ENCODE measurements at places on chromosomes 3 and 15.
A peak's percentile ranks its signal among the peaks of the same experiment; 100 is the strongest.

DNA sequence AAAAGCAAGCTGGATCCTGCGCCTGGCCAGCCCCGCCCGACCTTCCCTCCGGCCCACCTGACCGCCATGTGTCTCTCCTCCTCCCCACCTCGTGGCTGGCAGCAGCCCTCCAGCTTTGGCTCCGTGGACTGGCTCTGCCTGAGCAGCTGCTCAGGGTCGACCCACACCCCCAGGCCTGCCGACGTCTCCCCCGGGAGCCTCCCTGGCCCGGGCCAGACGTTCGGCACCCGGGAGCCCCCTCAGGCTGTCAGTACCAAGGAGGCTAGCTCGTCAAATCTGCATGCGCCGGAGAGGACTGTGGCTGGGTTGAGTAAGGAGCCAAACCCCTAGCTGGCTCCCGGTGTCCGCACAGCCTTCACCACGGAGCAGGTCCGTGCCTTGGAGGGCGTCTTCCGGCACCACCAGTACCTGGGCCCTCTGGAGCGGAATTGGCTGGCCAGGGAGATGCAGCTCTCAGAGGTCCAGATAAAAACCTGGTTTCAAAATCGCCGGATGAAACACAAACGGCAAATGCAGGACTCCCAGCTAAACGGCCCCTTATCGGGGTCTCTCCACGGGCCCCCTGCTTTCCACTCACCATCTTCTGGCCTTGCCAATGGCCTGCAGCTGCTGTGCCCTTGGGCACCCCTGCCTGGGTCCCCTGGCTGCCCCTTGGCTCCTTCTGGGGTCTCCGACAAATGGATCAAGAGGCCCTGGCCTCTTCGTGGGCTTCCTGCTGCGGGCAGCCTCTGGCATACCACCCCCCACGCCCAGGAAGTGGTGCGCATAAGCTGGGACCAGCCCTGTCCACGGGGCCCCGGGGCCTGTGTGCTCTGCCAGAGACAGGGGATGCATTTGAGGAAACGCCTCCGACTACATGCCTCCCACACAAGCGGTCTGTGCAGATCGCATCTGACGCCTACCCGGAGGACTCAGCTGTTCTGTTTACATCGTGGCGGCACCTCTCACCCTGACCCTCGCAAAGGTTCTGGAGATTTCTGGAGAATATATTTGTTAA is 345.0 kb downstream of the ZNF385D start:
- DNase-seq, result no peak

DNA sequence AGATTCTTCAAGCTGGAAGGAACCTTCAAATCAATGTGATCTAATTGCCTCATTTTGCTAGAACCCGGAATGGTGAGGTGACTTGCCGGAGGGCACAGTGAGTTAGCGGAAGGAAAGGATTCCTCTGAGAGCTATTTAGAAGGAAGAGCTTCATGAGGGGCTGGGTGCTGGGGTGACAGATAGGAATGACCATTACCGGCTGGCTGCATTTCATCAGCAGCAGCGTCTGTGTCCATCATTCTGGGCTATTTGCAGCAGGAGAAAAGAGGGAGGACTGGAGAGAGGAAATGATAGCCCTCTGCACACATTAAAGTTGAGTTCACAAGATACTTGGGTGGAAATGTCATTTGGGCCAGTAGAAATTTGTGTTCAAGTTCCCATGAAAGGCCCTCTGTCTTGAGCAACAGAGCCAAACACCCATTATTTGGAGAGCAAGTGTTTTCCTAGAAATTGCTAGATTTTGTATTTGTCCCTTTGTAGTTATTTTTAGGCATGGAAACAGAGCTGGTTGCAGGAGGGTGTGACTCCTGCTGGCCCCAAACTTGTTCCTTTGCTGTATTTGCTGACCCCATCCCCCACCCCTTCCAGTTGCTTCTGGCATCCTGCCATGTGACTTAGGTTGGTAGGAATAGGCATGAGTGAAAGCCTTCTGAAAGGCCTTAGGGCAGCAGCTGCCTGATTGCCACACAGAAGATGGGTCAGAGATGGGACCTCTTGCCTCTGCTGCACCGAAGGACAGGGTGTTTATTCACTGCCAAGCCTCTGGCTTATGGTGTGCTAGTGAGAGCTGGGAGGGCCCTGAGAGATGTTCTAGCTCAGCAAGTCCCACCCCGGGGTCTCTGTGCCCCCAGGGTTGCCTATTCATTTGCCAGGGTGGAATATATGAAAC is 87.5 kb upstream of the PLXNA1 start:
- no peak for DNase-seq

- no peak for DNase-seq
These were observed 13.3 kb upstream of the CD200 start for GRCh38 chr3:112319516-112320276.

GRCh38 chr3:46380471-46381221 is 9.9 kb downstream of the CCR5 start:
- no peak for DNase-seq

DNA sequence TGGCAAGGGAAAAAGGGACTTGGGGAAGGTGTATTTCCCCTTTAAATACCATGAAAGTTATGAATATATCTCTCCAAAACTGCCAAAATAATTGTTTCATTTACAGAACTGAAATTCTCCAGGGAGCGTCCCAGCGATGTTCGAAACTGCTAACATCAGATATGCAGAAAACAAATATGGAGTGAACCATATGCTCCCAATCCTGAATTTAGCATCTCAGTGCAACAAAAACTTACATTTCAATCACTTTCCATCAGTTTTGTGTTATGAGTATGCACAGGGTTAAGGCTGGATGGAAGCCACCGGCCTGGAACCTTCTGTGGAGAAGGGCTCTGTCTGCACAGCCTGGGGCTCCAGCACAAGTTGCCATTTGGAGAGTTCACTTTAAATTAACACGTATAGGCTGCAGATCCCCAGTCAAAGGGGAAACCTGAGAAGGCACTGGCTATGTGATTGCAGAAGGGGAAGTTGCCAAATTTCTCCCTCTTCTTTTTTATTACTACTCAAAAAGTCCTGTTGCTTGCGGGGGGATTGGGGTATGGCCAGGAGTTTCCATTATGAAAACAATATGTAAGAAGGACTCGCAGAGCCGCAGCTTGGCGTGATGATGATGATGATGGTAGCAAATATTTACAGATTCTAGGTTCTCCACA is 56.9 kb upstream of the FOXP1 start:
- DNase-seq, result no peak

DNA sequence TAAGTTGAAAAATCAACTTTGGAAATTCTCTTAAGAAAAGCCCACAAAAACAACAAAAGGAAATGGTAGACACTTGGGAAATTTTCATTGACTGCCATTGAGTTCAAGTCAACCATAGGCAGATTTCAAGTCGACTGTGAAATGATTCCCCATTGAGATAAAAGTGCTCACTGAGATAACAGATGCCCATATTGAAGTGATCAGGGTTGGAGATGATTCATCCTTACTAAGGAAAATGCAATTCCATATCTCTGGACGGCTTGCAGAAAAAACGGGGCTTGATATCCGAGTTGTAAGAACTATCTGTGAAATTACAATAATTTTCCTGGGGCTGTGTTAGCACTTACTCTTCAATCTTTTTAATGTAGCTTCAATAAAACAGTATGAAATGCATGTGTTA is 373.1 kb upstream of the THRB start:
- no peak for DNase-seq

DNA sequence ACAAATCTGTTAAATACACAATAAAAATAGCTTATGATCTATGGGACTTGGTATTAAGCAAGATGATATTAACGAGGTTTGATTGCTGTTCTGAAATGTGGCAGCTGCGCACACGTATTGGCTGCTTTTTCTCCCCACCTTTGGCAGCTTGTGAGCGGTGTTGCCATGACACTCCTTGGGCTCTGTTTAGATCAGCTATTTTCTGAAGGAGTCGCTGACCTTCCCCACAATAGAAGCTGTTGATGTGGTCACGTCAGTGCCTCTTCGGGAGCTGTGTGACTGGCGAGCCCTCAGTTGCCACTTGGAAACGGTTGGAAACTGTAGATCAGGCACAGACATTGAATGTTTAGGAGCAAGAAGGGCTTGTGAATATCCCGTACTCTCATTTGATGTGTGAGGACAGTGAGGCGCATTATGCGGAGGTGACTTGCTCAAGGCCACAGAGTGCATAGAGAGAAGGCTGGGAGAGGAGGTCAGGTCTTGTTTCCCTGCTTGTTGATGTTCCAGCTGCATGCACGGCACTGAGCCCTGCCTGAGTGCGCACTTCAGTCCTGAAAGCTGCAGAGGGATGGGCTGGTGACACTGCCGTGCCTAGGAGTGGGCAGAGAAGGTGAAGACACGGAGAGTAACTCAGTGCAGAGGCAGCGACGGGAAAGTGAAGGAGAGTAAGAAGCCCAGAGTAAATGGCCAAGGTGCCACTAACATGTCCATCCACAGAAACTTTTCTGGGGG is 198.4 kb downstream of the LPP start:
- no peak for DNase-seq

GRCh38 chr3:109430911-109431563 is 93.7 kb upstream of the DPPA4 start:
- DNase-seq, result no peak

DNA sequence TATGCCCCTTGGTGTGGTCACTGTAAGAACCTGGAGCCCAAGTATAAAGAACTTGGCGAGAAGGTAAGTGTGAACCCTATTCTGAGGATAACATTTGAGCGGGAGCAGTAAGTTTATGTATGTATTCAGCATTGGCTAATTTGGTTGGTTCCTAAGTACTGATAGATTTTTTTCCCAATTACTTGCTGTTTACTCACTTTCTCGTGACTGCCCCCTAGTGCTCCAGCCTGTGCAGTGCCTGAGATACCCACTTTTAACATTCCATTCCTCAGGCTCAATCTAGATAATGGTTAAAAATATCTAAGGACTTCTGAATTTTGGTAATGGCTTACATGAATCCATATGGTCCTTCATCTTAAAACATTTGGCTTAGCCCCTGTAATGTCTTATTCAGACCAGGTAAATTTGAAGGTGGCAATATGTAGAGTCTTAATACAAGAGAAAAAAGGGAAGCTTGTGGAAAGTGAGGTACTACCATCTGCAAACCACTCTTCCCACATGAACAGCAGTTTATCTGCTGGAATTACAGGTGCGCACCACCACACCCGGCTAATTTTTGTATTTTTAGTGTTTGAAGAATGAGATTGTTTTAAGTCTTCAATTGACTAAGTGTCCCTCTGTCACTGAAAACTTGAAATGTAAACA is 7.1 kb downstream of the ELL3 start:
- DNase-seq, result no peak

DNA sequence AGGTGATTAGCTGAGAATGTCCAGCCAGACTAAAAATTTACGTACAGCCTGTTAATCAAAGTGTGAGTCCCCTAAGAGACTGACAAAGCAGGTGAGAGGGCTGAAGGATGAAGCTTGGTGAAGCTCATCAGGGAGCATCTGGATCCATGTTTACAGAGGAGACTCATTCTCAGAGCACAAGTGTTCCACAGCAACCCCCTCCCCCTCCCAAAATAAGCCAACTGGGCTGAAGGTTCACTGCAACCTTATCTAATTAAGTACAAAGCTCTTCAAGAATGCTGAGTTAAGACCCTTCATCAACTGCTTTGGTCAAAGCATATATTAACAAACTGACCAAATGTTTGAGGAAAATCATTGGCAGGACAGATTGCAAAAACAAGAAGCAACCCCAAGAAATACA is 262.6 kb upstream of the ZNF385D start:
- DNase-seq, result no peak

DNA sequence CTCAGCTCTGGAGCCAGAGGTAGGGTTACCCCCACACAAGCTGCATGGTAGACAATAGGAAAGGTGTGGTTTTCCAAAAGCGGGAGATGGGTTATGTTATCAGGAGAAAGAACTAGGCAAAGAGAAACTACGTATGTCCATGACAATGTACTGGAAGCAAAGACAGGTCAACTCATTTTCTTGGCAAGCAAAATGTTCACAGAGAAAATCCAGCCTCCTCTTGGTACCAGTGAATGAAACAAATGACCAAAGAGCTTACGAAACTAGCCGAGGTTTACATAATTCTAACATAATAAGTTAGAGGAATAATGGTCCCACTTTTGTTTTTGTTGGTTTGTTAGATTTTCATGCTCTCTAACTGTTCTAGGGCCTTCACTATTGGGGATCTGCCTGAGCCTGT is 338.1 kb upstream of the TGFBR2 start:
- no peak for DNase-seq

DNA sequence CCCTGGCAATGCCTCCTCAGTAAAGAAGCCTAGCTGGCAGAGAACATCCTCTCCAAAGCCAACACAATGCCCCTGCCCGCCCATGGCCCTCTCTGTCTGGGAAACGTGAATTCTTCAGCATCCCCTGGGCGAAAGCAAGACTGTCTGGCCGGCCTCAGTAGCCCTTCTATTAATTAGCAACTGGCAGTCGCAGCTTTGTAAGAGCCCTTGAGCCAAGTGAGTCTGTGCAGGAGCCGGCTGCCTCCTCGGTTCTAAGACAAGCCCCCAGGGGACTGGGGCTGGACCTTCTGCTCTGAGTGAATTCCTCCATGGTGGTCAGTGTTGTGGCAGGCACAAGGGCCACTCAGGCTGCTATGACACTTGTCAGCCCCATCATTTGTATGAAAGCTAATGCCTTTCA is 7.4 kb downstream of the HCN4 start:
- DNase-seq, result no peak

- DNase-seq, result no peak
These were observed 179.9 kb upstream of the C2CD4B start for GRCh38 chr15:62344806-62345539.

- DNase-seq, result peak; percentile 95
These were observed 70.0 kb upstream of the CGNL1 start for GRCh38 chr15:57306161-57306943.

DNA sequence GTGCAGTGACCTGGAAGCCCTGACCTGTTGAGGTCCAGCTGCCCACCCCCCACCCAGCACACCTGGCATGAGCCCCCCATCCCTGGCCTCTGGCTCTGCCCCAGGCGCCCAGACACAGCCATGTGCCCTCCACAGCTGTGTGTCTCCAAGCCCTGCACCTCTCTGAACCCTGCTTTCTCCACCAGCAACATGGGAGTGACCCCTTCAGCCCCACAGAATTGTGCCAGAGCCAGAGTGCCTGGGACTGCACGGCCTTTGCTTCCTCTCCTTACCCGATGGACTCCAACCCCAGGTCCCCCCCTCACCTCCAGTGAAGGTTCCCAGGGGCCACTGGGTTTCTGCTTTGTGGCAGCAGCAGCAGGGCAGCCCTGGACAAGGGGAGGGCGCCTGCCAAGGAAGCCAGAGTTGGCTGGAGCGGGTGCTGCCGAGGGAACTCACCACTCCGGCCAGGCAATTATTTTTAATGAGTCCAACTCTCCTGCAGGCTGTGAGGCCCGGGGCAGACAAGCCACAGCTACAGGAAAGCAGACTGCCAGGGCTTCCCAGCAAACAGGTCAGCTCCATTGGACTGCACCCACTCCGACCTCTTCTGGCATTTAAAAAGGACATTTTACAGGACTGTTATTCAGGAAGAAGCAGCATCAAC is 24.1 kb downstream of the PRR20G start:
- DNase-seq, result no peak

DNA sequence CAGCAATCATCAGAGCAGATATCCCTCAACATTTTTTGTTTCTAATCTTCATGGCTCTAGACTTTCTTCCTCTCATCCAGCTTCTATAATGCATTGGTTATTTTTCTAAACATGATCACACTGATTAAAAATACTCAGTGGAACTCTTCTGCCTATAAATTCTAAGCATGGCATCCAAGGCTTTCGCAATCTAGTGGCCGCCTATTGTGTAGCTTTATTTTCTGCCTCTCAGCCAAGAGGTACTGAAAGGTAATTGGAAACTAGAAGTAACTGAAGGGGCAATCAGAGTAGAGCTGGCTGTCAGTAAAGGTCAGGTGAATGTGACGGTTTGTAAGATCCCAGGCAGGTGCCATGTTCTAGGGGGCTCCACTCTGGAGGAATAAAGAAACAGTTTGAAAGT is 33.4 kb downstream of the OXSM start:
- DNase-seq, result no peak
